Natural killer cell (primary cell): ENCODE measurements at places on chromosomes 5 and 9. TPM values are rescaled to one million over a fixed set of nuclear protein-coding genes. Genes with fewer than 3 reads are reported as not detected.

MEIKIN gene
- not detected for total RNA-seq

CCDC187 gene
- not detected for total RNA-seq

MLANA gene
- total RNA-seq, result not detected

DAB2IP gene
- not detected for total RNA-seq

NTMT1 gene
- 17.1 TPM for total RNA-seq

FBXL17 gene
- total RNA-seq, result 34.2 TPM

RNF145 gene
- total RNA-seq, result 38.4 TPM

HTR4 gene
- total RNA-seq, result not detected

QSOX2 gene
- 10.8 TPM for total RNA-seq

DNA sequence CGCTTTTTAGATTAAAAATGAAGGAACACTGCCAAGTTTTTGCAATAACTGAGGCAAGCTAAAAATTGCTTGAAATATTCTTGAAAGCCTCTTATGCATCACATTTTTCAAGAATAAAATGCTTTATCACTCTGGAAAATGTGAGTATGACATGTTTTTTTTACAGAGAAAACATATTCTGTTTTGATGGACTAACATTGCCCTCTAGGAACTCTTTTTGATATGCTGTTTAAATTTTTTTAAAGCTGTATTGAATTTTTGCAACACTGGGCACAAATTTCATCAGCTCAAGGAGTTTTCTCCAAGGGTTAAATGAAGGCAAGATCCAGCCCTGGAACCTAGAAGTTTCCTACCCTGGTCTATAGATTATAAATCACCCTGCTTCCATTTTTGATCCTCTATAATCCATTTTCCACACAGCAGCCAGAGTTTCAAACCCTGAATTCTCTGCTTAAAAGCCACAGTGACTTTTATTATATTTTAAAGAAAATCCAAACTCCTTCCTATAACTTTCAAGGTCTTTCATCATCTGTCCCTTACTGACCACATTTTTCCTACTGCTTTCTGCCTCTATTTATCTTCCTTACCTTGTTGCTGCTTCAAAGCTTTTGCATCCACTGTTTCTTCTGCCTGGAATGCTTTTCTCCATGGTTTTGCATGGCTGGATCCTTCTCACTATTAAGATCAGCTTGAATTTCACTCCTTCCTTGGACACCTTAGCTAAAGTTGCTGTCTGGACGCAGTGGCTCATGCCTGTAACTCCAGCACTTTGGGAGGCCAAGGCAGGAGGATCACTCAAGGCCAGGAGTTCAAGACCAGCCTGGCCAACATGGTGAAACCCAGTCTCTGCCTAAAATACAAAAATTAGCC lies 60.9 kb downstream of the IL31RA start:
- no peak for DNase-seq

GRCh38 chr5:72096602-72097188 lies 10.6 kb upstream of the MAP1B start:
- DNase-seq, result no peak

- DNase-seq, result no peak
These were observed 106.0 kb downstream of the ARRDC3 start for GRCh38 chr5:91277093-91277626.

DNA sequence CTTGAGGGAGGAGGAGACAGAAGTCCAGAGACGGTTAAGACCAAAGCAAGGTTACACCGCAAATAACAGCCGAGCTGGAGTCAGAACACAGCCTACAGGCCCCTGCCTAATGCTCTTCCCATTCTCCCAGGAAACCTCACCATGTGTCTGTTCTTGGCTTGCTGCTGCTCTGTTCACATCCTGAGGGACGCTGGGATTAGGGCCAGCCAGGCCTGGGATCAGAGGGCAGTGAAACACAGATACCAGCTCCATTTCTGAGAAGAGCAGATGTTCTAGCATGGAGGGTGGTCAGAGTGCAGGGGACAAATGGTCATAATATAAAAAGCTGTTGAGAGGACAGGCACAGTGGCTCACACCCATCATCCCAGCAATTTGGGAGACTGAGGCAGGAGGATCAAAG lies 124.8 kb upstream of the LARP1 start:
- DNase-seq, result no peak

- no peak for DNase-seq
These were observed 100.1 kb downstream of the ADAMTS16 start for GRCh38 chr5:5240234-5240633.

DNA sequence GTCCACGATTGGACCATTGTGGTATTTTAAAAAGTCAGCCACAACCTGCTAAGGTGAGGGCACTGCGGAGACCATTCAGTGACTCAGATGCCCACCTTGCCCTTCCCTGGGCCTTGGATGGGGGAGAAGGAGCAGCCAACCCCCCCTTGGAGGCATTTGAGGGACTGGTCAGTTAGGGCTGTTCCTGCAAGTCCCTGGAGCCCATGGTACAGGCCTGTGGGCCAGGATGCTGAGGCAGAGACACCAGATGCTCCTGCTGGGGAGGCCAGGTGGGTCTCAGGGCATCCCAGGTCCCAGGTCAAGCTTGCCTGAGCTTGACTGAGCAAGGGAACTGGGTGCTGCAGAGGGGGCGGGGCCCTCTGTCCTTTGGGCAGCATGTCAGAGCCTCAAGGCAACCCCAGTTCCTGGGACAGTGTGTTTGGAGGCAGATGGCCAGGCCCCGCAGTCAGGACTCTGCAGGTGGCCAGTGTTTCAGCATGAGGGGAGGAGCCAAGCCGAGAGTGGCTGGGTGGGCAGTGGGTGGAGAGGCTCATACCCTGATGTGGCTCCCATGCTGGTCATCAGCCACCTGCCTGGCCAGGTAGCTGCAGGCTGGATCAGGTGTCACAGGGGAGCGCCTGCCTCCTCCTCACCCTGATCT lies 27.5 kb downstream of the SLC6A3 start:
- DNase-seq, result no peak

DNA sequence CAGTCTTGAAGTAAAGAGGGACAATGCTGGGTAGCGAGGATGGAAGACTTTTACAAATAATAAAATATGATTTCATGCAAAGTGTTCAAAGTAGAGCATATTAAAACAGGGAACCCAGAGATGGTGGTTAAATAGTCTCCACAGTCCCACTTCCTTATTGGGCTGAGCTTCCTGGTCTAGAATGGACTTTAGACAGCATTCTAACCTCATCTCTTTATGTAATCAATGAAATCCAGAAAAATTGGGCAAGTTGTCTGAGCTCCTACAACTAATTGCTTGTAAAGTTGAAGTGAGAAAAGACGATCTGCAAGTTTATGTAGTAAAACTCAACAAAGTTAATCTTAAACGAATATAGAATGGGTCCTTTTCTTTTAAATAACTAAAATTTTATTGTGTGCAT lies 328.9 kb downstream of the PJA2 start:
- no peak for DNase-seq

DNA sequence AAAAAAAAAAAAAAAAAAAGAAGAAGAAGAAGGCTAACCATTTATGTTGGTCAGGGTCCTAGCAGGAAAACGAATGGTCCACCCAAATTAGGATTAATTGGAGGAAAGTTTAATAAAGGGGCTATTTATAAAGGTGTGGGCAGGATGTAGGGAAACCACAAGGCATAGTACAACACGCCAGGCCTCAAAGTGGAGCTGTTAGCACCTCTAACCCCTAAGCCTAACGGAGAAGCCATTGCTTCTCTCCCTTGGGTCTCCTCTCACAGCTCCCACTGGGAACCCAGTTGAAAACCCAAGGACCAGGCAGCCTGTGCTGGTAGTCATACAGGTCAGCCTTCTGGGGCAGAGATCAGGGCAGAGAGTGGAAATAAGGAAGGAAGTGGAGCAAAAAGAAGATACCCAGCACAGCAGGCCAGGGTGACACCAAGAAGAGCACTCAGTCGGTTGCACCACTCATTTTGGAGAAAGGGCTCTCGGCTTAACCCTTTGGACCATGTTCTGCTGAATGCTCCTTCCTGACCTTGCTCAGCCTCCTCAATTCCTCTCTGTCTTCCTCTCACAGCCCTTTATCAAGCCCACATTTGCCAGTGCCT lies 8.8 kb upstream of the GLIPR2 start:
- DNase-seq, result no peak

GRCh38 chr9:128940946-128941755 lies 6.3 kb downstream of the DOLK start:
- no peak for DNase-seq

- no peak for DNase-seq
These were observed 18.6 kb upstream of the SLC6A19 start for GRCh38 chr5:1182633-1183423.

GRCh38 chr5:57685516-57686255 lies 203.1 kb upstream of the ACTBL2 start:
- no peak for DNase-seq

GRCh38 chr9:129042016-129042415 lies 5.6 kb downstream of the MIGA2 start:
- no peak for DNase-seq

DNA sequence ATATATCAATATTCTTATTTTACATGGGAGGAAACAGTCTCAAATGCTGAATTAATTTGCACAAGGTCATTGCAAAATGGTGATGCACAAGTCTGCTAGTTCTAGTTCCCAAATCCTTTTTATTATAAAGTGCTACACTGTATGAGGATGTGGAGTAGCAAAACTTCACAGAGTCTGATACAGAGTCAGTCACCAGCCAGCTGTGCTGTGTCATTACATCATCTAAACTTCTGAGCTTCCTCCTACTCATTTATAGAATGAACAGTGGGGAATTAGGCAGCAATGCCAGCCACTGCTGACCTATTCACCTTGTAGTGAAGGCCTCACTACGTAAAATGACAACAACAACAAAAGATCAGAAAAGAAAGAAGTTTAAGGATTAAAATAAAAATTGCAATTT lies 357.8 kb downstream of the TMEM167A start:
- DNase-seq, result no peak

- DNase-seq, result no peak
These were observed 87.4 kb downstream of the PAX5 start for GRCh38 chr9:36946653-36947052.

DNA sequence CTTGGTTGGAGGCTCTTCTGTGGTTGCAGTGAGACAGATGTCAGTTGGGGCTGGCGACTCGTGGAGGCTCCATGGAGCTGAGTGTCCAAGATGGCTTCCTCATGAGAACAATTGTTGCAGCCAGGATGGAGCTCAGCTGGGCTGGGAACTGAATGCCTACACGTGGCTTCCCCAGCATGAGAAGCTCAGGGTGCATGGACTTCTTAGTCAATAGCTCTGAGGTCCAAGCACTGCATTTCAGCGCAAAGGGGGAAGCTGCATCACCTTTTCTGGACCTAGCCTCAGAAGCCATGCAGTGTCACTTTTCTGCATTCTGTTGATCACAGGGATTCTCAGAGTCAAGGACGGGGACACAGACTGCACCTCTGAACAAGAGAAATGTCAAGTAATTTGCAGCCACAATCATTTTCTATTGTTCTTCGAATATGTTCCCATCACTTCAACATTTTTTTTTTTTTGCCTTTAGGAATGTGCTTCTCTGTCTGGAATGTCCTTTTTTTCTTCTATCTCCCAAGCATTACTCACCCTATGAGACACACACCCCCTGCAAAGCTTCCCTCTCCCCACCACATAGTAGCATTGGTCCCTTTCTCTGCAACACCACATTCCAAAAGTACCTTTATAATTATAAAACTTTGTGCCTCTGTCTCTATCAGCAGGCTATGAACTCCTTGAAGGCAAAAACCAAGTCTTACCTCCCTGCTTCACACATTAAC lies 57.5 kb upstream of the STK32A start:
- DNase-seq, result no peak

DNA sequence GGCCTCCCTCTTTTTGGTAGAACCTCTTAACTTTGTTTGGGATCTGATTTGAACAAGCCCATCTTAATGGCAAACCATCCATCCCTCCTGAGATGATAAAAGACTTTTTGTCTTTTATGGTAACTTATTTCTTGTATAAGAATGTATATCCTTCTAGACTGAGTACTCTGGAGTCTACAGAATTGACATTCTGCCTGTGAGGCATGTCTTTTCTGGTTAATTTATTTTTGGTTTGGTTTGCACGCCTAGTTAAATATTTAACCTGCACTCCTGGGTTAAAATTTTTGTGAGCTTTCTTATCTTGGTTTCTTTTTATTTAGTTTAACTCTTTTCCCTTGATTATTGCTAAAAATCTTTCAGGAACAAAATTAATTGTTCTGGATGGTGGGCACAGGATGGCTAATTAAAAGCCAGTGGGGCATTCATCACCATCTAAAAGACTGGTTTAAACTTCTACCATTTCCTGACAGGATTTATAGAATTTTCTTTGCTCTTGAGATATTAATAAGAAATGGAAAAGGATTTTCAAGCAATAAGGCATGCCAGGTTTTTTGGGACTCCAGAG lies 50.3 kb downstream of the PHAX start:
- DNase-seq, result no peak

DNA sequence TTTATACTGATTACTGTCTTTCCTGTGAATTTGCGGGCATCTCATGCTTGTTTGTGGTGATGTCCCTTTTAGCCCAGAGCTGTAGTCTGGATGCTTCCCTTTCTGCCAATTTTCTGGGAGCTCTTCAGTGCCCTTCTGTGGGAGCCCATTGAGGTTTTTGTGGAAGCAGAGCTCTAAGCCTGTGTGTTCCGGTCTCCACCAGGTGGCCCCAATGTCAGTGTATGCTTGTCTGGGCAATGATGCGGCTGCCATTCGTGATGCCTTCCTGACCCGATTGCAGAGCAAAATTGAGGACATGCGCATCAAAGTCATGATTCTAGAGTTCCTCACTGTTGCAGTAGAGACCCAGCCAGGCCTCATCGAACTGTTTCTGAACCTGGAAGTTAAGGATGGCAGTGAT lies 35.1 kb downstream of the SH3GLB2 start:
- DNase-seq, result no peak
